ENCODE measurements at places on chromosomes 11 and 22.
A peak's percentile ranks its signal among the peaks of the same experiment; 100 is the strongest.

DNA sequence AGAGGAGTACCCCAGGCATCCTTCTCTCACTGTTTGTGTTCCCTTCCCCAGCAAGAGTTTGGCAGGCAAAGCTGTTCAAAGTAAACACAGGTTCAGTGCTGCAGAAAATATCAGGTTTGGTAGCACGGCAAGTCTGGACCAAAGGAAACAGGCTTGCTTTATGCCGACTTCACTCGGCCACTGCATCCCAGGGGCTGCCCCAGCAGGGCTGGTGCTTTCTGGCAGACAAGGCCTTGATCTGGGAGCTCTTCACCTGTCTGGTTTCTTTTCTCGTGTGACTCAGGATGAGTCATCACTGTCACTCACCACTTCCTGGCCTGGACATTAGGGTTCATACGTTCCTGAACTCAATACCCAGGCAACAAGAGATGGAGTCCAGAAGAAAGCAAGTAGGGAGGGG lies 52.6 kb upstream of the NAV2 start:
- no peak for DNase-seq

DNA sequence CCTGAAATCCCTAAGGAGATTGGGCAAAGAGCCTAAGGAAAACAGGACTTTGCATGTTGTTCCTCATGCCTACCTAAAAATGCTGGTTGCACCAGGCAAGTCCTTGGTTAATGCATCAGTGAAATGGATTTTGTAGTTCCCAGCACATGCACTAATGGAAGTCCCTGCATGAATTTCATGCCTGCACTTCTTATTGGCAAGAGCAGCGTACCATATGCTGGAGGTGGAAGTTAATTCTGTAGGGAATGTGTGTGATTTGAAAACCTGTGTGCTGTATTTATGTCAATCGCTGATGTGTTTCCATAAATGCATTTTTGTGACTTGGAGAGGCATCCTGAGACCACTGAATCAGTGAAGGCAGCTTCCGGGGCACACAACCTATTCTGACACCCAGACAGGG lies 140.3 kb upstream of the MTNR1B start:
- no peak for DNase-seq

GRCh38 chr11:118689852-118690552 lies 10.6 kb upstream of the TREH start:
- peak; percentile 97 for DNase-seq

- DNase-seq, result peak; percentile 91
These were observed 3.4 kb downstream of the TSPAN32 start for GRCh38 chr11:2305140-2305778.

DNA sequence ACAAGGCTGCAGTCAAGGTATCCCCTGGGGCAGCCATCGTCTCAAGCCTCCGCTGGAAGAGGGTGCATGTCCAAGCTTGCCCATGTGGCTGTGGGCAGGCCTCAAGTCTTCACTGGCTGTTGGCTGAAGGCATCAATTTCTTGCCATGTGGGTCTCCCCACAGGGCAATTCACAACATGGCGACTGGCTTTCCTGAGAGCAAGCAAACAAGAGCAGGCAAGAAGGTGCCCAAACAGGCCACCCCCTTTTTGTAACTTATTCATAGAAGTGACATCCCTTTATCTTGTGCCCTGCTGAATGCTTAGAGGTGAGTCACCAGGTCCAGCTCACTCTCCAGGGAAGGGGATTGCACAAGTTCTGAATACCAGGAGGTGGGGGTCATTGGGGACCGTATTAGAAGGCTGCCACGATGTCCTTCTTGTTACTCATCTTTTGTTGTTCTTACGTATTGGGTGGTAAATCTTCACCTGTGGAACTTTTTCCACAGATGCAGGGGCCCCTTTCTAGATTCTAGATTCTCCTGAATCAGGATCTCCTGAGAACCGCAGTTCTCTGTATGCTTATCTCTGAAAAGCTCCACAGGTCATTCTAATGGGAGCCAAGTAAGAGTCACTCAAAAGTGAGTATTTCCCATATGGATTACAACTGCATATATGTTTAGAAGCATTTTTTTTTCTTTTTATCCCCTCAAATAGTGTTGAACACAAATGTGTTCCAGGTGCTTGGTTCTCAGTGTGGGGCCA lies 44.2 kb upstream of the MICAL2 start:
- DNase-seq, result peak; percentile 68
